Sciatic nerve (tissue), 2 donors: ENCODE measurements at places on chromosomes 16 and 17.
A peak's percentile ranks its signal among the peaks of the same experiment; 100 is the strongest.

DNA sequence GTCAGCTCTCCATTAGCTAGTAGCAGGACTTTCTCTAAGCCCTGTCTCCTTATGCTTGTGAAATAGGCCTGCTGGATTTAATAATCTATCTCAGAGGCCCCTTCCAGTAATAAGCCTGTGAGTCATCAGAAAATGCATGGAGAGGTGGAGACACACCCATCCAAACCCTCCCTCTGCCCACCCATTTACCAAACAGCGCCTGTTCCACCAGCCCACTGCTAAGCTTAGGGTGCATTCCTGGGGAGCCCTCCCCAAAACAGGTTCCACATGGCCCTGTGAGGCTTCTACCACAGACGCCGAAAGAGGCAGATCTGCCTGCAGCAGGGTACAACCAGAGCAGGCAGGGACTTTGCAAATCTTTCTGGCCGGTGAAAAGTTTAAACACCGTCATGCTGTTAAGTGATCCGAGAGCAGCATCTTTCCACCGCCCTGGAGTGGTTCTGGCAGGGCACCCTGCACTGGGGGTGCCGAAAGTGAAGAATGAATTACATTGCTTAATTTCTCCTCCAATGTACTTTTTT, 99.3 kb downstream of the GAS7 start:
- peak; percentile 53 for DNase-seq

DNA sequence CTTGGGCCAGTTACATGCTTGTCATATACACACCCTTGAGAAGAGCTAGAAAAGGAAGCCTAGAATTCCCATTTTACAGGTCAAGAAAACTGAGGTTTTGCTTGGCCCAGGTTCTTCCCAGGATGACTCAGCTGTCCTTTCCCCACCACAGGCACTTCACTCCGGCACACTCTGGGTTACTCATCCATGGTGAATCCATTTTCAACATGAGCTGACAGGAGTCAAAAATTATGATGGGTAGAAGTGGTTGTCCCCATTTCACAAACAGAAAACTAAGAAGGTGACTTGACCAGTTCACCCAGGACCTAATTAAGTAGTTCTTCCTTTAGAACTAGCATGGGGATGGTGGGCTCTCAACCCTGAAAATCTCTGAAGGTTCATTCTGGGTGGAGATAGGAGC, 67.2 kb downstream of the USP22 start:
- no peak for DNase-seq

GRCh38 chr17:75703591-75703990, 17.7 kb upstream of the ITGB4 start:
- DNase-seq: no peak

DNA sequence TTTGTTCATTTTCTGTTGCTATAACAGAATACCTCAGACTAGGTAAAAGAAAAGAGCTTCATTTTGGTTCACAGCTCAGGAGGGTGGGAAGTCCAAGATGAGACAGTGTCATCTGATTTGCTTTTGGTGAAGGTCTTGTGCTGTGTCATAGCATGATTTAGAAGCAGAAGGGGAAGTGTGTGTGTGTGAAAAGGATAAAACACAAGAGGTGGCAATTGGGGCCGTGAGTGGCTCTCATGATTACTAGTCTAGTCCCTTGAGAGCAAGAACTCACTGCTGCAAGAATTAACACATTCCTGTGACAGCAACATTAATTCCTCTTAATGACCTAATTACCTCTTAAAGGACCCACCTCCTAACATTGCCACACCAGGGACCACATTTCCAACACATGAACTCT, 8.3 kb downstream of the SLC35G3 start:
- no peak for DNase-seq

- DNase-seq: peak; percentile 45
These were observed 5.8 kb downstream of the SCGB1C2 start for GRCh38 chr17:142876-143784.

DNA sequence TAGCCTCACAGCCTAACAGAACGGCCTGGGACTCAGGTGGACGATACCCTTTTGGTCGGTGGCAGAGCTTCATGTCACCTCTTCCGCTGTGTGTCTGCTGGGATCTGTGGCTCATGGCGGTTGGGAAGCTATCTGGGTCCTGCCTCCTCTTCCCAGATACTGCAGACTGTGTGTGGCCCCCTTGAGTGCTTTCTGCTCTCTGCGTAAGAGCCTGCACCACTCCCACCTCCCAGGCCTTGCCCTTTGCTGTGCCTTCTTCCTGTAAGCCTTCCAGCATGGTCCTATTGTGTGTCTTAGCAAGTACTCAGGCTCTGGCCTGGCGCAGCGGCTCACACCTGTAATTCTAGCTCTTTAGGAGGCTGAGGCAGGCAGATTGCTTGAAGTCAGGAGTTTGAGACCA, 17.5 kb upstream of the ADCY7 start:
- no peak for DNase-seq

DNA sequence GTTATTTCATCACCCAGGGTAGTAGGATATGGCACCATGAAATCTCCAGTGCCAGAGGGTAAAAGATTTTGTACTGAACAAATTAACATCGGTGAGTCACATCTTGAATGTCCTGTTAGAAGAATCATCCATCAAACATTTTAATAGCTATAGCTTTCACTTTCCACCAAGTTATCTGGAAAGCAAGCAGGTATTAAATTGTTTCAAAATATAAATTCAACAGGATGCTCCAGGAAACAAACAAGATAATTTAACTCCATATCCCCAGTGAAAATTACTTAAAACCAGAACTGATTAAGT, 2.4 kb downstream of the VEZF1 start:
- no peak for DNase-seq

- no peak for DNase-seq
These were observed 184.2 kb downstream of the KCNJ2 start for GRCh38 chr17:70353408-70354092.

DNA sequence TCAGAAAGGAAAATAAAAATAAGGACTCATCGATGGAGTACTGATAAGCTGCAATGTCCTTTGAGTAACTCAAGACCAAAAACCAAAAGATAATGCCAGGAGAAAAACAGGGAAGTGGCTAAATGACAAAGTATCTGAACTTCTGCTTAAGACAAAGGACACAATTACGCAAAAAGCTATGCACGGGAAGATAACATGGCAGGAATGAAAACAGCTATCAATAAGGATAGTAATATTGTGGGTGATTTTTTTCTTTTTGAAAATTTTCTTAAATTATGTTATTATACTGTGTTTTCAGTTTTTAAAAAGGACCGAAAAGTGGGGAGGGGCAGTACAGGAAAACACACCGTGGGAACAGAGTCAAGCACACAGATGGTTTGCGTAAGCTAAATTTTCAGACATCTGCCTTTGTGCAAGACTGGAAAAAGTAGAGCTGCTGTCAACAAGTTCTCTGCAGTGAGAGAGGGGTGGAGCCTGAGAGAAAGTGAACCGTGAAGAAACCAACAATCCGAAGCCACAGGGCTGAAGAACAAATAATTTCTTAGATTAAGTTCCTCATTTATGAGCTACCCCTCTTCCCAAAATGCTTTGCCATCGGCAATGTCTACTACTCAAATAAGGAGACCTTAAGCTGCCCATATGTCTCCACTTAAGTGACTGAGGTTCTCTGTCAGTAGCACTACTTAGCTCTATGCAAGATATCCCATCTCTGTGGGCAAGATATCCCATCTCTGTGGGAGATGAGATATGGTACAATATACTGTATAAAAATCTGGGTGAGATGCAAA, 99.9 kb upstream of the CORO6 start:
- DNase-seq: no peak

DNA sequence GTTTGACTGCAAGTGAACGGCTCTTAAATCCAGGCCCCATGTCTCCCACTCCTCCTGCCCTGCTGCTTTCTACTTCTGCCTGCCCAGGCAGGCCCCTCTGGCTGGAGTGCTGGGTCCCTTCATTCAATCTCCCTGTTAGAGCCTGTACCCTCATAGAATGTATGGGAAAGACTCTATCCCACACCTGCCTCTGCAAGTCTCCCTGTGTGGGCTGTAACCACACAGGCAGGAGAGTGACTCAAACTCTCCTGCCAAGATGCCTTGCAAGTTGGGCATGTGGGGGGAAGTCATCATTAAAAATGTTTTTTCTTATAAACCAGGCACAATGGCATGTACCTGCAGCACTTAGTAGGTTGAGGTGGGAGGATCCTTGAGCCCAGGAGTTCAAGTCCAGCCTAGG, 77.5 kb downstream of the PLXDC1 start:
- DNase-seq: no peak

DNA sequence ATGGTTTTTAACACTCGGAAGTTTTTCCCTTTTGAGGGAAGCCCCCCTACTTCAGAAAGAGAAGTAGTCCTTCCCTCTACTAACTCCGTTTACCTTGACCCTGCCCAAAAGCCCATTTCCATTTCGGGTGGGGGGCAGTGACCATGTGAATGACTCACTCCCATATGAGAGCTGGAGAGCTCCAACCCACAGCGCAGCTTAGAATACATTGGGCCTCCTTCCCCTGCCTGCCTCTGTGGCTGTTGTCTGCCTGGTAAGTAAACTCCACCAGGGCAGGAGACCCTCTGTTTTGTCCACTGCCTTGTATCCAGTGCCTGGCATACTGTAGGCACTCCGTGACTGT, 985 bp downstream of the SGSM2 start:
- no peak for DNase-seq

DNA sequence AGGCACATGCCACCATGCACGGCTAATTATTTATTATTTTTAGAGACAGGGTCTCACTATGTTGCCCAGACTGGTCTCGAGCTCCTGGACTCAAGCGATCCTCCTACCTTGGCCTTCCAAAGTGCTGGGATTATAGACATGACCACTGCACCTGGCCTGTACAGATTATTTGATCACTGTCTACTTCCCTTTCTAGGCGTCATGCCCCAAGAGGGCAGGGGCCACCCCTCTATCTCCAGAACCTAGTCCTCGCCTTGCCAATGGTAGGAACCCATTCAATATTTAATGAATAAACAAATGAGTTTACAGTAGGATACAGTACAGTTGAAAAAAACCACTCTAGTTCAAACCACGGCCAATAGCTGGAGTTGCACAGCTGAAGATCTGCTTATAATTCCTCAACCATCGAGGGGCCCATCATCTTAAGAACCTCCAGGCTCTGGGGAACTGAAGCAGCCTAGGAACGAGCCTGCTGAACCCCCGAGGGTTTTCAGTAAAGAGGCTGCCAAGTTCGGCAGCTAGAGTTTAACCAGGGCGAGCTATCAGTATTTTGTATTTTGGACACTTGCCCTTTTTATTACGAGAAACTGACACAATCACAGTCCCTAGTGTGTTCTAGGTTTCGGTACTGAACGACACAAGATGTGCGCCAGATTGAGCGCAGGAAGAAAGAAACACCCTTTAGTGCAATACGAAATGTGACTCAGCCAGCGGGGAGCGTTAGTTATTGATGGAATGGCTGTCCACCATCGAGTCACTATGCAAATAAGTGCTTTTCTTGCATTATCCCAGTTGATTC, 14.6 kb downstream of the ADCY9 start:
- peak; percentile 56 for DNase-seq

DNA sequence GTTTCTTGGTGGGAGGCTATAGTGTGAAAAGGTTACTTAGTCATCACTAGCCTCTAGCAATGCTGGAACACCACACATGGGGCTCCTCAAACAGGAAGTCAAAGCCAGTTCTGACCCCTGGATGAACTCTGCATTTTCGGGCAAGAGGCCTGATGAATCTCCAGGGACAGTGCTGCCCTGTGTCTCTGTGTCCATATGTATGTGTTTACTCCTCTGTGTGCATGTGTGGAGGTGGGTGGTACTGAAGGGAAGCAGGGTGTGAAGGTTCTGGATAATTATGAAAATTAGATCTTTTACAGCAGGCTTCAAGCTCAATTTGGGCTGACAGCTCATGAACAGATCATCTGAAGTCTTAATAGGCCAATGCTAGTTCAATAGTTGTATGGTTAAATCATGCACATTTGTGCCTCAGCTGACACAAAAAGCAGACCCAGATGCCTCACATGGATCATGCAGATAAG, 133.6 kb downstream of the SNX11 start:
- DNase-seq: no peak

DNA sequence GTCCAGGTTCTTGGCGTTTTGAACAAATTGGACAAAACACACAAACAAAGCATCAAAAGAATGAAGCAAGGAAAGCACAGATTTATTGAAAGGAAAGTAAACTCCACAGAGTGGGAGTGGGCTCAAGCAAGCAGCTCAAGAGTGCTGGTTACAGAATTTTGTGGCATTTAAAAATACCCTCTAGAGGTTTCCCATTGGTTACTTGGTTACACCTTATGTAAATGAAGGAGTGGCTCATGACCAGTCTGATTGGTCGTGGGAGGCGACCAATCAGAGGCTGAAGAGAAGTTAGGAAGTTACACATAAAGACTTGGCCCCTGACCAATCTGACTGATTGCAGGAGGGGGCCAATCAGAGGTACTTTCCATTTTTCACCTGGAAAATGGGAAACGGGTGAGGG, 1373.8 kb upstream of the GOT2 start:
- DNase-seq: no peak

DNA sequence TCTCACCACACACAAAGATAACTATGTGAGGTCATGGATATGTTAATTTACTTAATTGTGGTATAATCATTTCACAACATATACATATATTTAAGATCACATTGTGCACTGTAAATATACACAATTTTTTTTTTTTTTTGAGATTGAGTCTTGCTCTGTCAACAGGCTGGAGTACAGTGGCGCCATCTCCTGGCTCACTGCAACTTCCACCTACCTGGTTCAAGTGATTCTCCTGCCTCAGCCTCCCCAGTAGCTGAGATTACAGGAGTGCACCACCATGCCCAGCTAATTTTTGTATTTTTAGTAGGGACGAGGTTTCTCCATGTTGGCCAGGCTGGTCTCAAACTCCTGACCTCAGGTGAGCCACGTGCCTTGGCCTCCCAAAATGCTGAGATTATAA, 11.5 kb upstream of the PRSS54 start:
- no peak for DNase-seq

DNA sequence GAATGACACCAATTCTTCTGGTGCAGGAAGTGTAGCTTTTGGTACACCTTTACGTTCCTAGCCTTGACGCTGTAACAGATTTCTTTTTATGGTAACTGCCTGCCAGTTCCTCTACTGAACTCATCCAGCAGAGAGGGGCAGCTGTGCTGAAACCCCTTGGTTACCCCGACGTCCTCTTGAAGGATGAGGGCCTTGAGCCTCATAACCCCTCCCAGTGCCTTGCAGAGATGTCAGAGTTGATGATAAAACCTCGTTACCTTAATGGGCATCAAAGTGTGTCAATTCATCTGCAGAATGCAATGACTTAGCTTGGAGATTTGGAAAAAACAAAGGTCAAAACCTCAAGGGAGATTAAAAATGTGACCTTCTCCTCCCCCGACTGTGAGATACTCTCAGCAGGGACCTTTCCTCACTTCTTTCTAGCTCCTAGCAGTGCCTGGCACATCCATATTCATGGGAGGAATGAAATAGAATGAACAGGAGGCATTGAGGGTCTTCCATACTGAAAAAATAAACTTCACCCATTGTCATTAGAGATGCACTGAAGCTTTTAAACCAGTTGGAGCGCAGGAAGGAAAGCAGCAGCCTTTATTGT, 69.2 kb downstream of the SDR42E1 start:
- no peak for DNase-seq
